Stimulated activated CD8-positive, alpha-beta memory T cell treated with anti-CD3 and anti-CD28 coated beads, Interleukin-15, amount 100 ng/mL, for 4 hours (primary cell): ENCODE measurements at places on chromosomes 2 and 18.

GRCh38 chr2:99939135-99939534 lies 203.3 kb downstream of the AFF3 start:
- DNase-seq: no peak

GRCh38 chr2:173458991-173459780 lies 104.5 kb downstream of the CDCA7 start:
- DNase-seq: no peak

- DNase-seq: no peak
These were observed 54.1 kb upstream of the CAB39 start for GRCh38 chr2:230658577-230658876.

DNA sequence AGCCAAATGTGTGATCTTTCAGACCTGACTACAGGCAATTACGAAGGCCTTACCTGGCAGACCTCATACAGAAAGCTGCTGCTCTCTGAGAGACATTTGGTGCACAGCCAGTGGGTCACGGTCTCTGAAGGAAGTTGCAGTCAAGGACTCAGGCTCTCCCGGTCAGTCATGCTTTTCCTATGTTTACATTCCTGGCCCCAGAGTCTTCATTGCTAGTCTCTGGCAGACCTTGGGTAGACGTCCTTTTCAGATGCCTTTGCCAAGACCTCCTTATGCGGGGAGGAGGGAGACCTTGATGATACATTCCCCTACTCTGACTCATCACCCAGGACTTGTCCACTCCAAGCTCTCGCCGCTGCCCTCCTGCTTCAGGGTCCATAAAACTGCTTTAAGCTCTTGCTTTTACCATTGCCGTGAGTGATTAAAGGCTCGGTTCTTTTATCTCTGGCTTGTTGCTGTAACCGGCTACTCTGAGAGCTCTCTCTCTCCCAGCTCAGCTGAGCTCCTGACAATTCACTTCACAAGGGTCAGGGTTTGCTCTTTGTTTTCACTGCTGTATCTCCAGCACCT lies 62.0 kb upstream of the SLC35F5 start:
- DNase-seq: no peak

DNA sequence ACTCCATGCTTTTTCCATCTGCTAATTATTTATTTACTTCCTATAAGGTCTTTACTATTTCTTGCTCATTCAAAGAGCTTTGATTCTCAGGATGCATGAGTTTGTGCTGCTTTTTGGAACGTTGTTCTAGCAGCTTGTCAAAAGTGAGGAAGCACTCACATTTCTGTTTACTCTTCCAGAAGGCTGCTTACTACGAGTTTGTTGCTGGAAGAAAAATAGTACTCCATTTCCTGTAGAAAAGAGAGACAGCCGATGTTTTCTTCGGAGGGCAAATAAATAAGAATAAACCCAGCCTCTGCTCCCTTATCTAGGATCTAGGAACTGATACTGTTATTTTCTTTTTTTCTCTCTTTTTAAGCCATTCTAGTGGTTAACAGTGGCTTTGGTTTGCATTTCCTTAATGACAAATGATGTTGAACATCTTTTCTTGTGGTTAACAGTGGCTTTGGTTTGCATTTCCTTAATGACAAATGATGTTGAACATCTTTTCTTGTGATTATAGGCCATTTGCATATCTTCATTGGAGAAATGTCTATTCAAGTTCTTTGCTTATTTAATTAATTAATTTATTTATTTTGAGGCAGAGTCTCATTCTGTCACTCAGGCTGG lies 20.5 kb downstream of the CYP27A1 start:
- DNase-seq: no peak

GRCh38 chr2:97926946-97927345 lies 68.8 kb downstream of the TMEM131 start:
- no peak for DNase-seq

GRCh38 chr18:65919663-65920062 lies 168.9 kb downstream of the CDH7 start:
- no peak for DNase-seq

DNA sequence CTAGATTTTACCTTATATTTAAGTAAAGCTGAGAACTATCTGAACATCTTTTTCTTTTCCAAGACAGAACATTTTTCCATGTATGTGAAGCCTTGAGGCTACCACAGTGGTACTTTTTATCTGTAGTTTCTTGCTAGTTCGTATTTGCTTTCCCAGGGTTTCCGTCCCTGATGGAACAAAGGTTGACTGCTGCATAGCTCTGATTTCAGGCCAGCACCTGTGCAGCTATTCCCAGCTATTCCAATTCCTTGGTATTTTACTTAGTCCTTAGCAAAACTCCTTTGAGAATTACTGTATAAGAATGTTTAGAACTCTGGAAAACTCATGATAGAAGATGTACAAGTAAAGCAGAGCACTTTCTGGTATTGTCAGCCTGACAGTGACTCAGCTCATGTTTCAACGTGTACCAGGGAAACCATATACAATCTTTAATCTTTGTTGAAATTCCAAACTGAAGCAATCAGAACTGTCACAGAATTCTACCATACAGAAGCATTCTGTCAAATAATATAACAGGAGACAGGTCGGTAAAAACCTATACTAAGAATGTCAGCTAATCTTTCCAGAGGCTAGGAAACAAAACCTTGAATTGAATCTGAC lies 162.2 kb downstream of the PKP4 start:
- no peak for DNase-seq

- DNase-seq: no peak
These were observed 149.5 kb downstream of the FAM161A start for GRCh38 chr2:61704364-61704763.

GRCh38 chr2:54572262-54572635 lies 116.1 kb downstream of the SPTBN1 start:
- DNase-seq: no peak

DNA sequence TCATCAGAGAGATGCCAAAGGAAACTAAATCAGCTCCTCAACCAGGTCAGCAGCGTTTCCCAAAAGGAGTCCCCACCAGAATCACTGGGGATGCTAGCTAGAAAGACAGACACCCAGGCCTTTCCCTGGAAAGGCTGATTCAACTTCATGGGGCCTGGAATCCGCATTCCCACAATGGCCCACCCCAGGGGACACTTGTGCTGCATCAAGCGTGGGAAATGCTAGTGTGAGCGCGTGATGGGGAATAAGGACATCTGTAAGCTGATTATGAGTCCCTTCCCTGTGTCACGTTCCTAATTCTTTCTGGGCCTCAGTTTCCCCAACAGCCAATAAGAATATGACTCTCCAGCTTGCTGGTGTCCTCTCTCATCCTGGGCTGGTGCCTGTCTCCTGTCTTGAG lies 2.2 kb upstream of the WNT10A start:
- DNase-seq: no peak

GRCh38 chr2:224570328-224570993 lies 14.7 kb downstream of the CUL3 start:
- DNase-seq: no peak

DNA sequence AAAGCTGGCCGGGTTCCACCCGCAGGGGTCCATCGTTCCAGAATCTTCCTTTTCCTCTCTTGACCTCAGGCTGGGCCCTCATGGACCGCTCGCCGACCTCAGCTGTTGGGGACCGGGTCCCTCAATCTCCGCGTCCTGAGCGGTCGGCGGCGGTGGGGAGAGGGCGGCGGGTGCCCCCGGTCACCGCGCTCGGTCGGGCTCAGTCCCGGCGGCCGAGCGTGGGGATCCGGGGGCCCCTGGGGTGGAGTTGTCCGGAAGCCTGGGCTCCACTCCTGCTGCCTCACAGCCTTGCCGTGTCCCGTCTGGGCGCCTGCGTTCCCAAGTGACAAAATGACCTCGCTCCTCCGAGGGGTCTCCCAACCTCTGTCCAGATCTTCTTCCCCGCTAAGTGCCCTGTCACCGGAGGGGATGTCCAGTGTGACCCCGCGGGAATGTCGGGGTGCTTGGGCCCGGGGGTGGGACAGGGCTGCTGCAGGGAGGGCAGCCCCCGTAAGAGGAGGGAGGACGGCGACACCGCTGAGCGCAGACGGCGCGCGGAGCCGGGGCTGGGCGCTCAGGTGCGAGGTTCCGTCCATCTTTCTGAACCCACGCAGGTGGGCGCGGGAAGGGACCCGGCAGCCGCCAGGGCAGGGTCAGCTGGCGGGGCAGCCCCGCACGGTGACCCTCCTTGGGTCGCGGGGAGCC lies 16.0 kb upstream of the E2F6 start:
- DNase-seq: no peak
